GM20000 (cell line): ENCODE measurements at places on chromosomes 16 and 17.

GRCh38 chr16:75818491-75818890 is 92.2 kb upstream of the CPHXL start:
- no peak for DNase-seq

DNA sequence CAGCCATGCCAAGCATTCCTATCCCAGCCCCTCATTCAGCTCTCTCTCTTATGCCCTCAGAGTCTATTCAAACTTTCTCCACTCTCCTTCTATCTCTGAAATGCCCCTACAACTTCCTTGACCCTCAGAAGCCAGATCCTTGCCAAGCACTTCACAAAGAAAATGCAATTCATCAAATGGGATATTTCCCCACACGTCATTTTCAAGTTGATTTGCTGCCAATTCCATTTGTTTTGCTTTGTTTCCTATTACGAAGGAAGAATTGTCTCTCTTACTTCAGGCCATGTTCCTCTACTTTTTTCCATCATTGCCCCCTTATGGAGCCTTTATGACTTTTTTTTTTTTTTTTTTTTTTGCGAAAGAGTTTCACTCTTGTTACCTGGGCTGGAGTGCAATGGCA is 9.2 kb upstream of the ALOX12 start:
- no peak for DNase-seq

DNA sequence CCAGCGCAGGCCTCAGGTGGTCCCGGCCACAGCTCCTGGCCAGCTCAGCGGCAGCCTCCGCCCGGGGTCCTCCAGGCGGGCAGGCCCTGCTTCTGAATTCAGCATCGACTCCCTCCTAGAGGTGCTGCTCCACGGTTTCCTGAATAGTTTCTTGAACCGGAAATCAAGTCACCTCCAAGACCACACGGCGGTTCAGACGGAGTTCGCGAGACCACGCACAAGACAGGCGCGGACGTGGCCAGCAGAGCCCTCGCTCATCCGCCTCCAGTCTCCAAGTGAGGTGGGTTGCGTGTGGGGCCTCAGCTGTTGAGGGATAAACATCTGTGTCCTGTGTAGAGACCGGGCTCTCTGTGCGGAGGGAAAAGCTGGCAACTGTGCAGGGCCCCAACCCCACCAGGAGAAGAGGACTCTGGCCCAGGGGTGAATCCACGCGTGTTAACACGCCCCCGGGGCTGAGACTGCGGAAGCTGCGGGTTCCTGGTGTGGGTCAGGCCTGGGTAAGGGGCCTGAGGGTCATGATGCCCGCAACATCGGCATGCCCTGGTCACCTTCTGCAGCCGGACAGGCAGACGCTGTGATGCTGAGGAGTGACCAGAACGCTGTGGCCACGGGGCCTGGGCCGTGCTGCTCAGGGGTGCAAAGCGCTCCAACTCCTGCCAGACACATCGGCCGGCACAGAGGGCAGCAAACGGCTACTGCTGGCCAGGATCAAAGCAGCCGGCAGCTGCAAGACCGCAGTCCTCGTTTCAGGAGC is 55.0 kb upstream of the METRNL start:
- DNase-seq: no peak

DNA sequence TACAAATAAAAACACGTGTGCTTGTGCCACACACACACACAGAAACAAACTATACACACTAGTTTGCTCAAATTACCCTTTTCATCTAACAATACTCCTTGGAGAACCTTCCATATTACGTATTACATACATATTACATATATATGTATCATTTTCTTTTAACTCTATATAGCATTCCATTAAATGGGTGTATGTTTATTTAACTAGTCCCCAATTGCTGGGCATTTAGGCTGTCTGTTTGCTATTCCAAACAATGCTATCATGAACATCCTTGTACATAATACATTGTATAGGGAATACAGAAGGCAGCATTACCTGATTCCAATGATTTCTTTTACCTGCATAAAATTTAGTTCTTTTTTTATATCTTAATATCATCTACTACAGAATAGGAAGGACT is 73.1 kb downstream of the SKAP1 start:
- no peak for DNase-seq

- no peak for DNase-seq
Measured at GRCh38 chr16:88662222-88662842, 559 bp downstream of the MVD start.

GRCh38 chr16:18948372-18949020 is 22.3 kb upstream of the SMG1 start:
- DNase-seq: no peak

DNA sequence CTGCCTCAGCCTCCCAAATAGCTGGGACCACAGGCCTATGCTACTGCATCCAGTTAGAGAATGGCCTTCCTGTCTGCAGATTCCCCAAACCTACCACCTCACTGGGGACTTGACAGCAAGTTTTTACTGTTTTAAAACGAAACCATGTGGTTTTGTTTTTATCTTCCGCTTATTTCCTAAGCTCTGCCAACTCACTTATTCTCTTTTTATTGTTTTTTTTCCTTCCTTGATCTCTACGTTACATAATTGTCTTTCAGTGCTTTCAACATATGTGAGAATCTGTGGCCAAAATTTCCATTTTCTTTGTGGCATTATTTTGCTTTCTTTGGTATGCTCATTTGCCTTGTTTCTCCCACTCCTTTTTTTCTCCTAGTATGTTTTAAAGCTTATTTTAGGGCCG is 14.6 kb upstream of the SLC38A7 start:
- no peak for DNase-seq

- no peak for DNase-seq
Measured at GRCh38 chr16:70582280-70582978, 58.8 kb downstream of the SF3B3 start.

- no peak for DNase-seq
Measured at GRCh38 chr16:57175896-57176295, 9.9 kb downstream of the PSME3IP1 start.

- peak; percentile 65 for DNase-seq
Measured at GRCh38 chr16:10738231-10739077, 5.2 kb upstream of the NUBP1 start.

- DNase-seq: no peak
Measured at GRCh38 chr16:29256501-29256981, 150.0 kb downstream of the NPIPB11 start.

GRCh38 chr17:57920916-57921703 is 34.1 kb downstream of the CUEDC1 start:
- no peak for DNase-seq

DNA sequence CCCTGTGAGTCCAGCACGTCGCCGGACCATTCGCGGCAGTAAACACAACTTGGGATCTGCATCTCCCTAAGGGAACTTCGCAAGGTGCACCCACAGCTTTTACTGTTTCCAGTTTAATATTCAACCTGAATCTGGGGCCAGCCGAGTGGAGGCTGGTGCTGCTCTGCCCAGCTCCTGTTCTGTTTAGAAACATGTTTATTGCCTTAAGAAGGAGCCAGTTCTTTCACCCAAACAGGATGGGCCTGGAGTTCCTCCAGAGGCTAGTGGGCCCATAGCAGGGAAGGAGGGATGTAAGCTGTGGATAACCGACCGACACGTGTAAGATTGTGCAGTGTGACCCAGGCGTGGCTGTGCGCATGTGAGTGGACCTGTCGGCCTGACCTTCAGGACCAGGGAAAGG is 17.4 kb downstream of the TBC1D24 start:
- no peak for DNase-seq

DNA sequence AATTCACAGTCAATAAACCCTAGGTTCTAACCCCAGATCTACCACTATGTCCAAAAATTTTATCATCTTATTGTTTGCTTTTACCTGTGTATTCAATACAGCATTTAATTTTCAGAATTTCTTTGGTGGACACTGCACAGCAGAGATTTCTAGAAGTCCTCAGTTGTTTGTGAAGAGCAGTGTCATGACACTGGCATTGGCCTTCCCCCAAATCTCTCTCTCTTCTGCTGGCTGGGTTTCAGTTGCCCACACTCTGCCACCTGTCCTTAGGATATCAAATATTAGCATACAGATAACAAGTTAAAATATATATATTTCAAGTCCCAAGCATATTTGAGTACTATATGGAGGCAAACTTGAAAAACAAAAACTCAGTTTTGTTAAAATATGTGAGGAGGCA is 2.0 kb upstream of the THUMPD1 start:
- DNase-seq: no peak

GRCh38 chr17:19723964-19724363 is 7.6 kb upstream of the SLC47A2 start:
- DNase-seq: no peak

DNA sequence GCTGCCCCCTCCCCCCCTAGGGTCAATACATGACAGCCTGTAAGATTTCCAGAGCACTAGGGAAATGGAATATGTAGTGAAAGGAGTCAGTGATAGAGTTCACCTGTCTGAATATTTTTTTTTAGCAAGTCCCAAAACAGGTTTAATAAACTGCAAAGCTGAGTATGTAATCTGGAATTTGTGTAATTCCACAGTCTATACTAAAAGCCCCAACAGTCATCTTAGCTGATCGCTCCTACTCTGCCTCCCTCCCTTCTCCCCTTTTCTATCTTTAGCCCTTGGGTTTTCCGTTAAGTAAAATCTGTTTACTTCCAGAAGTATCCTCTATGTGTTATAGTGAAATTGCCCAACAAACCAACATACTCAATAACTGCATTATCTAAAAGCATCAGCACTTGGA is 3.5 kb downstream of the CDH13 start:
- no peak for DNase-seq

DNA sequence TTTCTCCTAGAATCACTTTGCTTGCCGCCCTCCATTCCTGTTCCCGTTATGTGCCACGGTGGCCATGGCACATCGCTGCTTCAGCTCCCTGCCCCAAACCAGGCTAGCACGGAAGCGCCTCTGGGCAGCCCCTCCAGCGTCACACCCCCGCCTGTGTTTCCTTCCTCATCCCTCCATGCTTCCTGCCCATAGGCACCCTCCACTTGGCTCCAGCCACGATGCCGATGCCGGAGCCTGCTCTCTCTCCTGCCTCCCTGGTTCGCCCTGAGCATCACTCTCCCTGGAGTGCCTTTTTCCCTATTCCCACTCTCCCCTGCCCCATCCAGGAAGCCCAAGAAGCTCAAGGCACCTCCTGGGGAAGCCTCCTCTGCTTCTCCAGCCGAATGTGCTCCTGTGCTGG is 3.2 kb upstream of the ARHGAP23 start:
- no peak for DNase-seq

DNA sequence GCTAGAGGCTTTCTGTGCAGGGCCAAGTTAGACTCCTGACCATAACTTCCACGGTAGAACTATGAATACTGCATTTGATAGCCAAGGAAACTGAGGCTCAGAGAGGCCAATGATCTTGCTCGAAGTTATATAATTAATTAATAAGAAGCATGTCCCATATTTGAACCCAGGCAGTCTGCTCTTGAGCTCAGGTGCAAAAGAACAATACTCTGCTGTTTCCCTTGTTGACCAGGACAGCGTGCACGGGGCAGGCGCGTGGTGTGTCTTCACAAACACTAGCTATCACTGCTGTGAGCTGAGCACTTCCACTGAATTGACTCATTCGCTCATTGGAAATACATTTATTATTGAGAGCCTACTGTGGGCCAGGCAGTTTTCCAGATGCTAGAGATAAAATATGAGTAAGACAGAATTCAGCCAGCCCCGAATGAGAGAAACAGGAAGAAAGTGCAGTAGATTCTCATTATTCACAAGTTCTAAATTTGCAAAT is 1.6 kb downstream of the CHD9 start:
- DNase-seq: no peak

- no peak for DNase-seq
Measured at GRCh38 chr16:23356941-23357340, 54.8 kb downstream of the SCNN1B start.

DNA sequence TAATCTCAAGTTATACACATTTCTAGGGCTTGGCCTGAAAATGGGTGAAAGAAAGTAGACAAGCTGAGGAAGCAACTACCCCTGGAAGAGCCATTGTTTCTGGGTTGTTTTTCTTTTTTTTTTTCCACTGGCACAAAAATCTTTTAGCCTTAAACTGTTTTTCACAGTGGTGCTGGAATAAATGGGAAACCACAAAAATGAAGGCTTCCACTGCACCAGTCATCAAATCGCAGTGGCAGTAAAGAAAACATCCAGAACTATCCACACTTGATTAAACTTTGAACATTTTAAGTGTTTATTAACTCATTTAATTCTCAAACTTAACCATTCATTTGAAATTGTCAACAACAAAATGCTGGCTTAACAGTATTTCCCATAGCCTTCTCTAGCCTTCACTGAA is 14.3 kb downstream of the CMTM4 start:
- no peak for DNase-seq

DNA sequence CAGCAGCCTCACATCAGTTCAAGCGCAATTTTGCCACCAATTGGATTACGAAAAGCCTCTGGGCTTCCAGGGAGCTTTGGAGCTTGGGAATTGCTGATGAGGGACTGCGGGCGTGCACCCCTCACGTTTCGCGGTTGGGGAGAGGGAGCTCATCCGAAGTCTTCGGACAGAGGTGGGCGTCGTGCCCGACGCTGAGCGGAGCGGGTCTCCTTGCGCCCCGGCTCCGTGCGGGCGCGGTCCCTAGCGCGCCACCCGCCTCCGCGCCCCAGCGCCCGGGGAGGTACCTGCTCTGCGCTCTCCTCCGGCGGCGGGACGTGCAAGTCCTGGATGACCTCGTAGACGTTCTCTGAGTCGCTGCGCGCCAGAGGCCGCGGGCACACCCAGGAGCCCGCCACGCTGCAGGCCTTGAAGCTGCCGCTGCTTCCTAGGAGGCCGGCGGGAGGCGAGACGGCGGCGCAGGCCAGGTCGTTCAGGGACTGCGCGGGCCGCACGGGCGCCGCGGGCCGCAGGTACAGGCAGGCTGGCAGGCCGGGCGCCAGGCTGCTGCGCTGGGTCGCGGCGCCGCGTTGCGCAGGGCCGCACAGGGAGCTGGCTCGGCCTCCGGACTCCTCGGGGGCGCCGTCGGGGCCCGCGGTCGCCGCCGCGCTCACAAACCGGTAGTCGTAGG is 3.2 kb downstream of the ARHGAP27 start:
- no peak for DNase-seq

GRCh38 chr16:31118223-31119155 is 1.0 kb downstream of the KAT8 start:
- no peak for DNase-seq

- no peak for DNase-seq
Measured at GRCh38 chr17:3502466-3502865, 26.7 kb downstream of the ASPA start.

DNA sequence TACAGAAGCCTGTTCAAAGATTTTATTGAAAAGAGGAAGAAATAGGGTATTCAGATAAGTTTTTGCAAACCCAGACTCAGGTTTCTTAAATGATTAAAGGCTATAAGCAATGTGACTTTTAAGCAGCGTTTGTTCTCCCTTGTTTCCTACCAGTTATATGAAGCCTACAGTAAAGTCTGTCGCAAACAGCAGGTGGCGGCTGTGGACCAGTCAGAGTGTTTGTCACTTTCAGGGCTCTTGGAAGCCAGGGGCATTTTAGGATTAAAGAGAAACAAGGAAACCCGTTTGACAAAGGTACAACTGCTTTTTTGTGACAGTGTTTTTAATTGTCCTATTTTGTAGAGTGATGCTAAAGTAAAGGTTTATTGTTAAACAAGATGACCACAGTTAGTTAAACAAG is 7.7 kb upstream of the RARA start:
- DNase-seq: no peak

- DNase-seq: no peak
Measured at GRCh38 chr17:2954898-2955445, 108.4 kb downstream of the OR1D5 start.
